Activated naive CD4-positive, alpha-beta T cell treated with anti-CD3 and anti-CD28 coated beads, Interleukin-2, amount 10 ng/mL, durations not matched to agents 7 days and 5 days (primary cell): ENCODE measurements at places on chromosomes 2 and 18.

- DNase-seq: peak; percentile 1
These were observed 38.4 kb downstream of the LBH start for GRCh38 chr2:30269771-30270145.

DNA sequence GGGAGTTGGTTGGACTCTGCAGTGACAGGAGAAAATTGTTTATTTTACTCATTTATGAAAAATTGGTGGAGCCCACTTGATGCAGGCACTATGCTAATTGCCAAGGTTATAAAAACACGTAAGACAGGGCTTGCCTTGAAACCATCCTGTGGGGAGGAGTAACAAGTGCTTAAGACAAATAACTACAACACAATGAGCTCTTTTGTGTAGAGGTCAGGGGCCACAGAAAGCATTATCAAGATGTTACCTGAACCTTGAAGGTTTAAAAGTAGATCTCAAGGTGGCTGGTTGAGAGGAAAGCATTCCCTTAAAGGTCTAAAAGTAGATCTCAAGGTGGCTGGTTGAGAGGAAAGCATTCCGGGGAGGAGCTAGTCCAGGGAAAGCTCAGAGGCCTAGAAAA, 381.8 kb upstream of the POU3F3 start:
- no peak for DNase-seq

- DNase-seq: peak; percentile 49
These were observed 12.9 kb downstream of the TMEM185B start for GRCh38 chr2:120210270-120210693.

- no peak for DNase-seq
These were observed 39.3 kb downstream of the EIPR1 start for GRCh38 chr2:3338340-3338739.

DNA sequence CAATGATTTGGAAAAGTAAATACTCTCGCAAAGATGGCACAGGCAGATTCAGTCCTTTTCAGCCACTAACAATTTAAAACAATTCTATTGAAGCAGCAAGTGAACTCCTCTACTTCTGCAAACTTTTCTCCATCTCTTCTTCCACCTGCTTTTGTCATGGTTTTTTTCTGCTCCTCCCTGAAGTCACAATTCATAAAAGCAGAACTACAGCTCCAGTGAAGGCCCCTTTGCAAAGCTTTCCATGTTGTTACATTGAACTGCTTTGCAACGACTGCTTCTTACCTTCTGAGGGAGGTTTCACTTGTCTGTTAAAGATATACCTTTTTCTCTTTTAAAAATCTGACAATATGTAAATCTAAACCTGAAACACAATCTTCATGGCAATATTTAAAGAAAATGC, 3.7 kb upstream of the SERTAD2 start:
- no peak for DNase-seq

- no peak for DNase-seq
These were observed 75.4 kb downstream of the EPC2 start for GRCh38 chr2:148719941-148720436.

GRCh38 chr2:169916623-169917022, 89.4 kb downstream of the UBR3 start:
- no peak for DNase-seq

DNA sequence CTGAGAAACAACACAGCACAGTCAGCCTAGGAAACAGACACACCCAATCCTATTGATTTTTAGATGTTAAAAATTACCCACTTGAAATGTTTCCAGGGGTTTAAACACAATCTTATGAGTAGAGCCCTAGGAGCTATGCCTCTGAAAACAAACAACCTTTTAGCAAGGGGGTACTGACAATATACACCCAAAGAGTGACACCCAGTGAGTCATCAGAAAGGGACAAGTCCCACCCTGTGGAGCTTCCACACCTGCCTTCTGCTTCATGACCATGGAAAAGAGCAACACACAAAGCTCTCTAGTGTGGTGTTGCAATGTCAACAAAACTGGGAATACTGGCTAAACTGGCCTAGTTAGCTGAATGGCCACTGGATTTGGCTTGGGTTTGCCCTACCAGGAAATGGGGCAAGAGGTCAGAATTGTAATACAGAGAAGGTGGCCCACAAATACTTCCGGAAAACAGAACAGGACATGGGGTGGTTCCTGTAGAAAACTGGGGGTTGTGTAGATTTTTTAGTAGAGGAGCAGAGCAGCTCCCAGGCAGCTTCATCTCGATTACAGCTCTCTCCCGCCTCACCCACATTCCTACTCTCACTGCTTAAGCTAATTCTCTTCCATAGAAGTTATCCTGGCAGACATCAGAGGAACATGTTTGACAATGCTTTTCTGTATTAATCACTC, 98.2 kb downstream of the GAREM1 start:
- no peak for DNase-seq

DNA sequence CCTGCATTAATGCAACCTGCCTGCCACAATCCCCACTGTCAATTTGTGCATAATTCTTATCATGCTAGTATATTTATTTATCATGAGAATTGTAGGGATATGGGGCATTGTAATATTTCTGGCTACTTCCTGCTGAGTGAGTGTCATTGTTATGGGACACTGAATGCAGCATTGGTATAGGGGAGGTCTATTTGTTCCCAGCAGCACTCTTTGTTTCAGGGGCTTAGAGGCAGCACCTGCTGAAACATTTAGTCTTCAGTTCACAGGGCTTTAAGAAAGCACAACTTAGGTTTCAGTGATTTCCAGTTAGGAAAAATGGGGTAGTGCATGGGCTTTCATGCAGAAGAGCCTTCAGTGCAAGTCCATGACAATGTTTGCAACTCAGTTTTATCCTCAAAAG, 23.6 kb downstream of the SULT1C3 start:
- no peak for DNase-seq
